ENCODE measurements at places on chromosomes 6 and 20. TPM values are rescaled to one million over a fixed set of nuclear protein-coding genes. Genes with fewer than 3 reads are reported as not detected.

Gene SYCP2
- total RNA-seq = 0.41 TPM

Gene GCNT2
- total RNA-seq = 7.5 TPM

Gene ZSCAN23
- total RNA-seq = not detected

Gene DSP
- 48.6 TPM for total RNA-seq

Gene PLEKHG1
- 0.32 TPM for total RNA-seq

Gene MYT1
- not detected for total RNA-seq

Measured in A549 treated with GW870086 at 1 μM for 4 hours (cell line).